Fibroblast of lung (primary cell): ENCODE measurements at places on chromosomes 6 and 20. TPM values are rescaled to one million over a fixed set of nuclear protein-coding genes. Genes with fewer than 3 reads are reported as not detected.
A peak's percentile ranks its signal among the peaks of the same experiment; 100 is the strongest.

GRCh38 chr6:158322724-158323560 is 10.7 kb downstream of the TULP4 start:
- H3K4me3 ChIP-seq = no peak overlapping the region
- H3K36me3 ChIP-seq = no peaks in the 10 kb centered on the region
- peaks cover 8% of the 10 kb centered on the region for H3K4me1 ChIP-seq
- H3K27me3 ChIP-seq = no peaks in the 10 kb centered on the region

GRCh38 chr6:3808759-3809514 is 40.2 kb upstream of the FAM50B start:
- no peaks in the 10 kb centered on the region for H3K27me3 ChIP-seq
- peak; percentile 92 for DNase-seq
- peak overlapping the region; percentile 78 for H3K27ac ChIP-seq
- H3K36me3 ChIP-seq = no peaks in the 10 kb centered on the region

DNA sequence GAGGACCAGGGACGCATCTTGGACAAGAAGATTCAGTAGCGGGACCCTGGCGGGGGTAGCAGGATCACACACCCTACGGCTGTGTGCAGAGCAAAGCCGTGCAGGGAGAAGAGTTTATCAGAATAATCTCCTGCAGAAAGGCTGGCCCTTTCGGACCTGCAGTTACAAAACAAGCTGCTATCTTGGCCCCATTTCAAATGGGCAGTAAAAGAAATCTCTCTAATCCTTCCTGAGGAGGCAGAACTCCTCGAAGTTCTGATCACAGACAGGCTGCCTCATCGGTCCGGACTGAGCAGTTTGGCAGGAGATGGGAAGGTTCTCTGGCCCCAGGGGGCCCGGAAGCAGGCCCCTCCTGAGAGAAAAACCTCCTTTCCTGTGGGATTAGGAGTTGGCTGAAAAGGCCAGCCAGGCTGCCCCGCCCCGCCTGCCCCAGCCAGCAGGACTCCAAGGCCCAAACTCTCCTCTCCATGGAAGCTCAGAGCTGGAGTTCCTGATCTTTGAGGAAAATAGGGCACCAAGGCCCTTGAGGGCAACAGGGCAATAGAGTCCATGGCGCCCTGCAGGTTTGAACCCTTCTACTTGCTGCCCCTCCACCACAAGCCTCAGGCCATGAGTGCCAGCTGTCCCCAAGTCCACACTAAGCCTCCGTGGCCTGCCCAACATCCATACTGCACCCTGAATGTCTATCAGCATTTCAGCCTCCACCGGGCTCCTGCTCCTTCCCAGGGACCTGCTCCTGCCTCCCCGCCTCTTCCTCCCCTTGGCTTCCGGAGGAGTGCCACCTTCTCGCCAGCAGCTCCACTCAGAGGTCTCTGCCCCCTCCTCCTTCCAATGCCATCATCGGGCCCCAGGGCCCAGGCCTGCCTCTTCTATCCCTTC is 141.3 kb downstream of the PREX1 start:
- no peak overlapping the region for H3K4me3 ChIP-seq
- no peaks in the 10 kb centered on the region for H3K27me3 ChIP-seq
- H3K27ac ChIP-seq = no peak overlapping the region
- H3K36me3 ChIP-seq = no peaks in the 10 kb centered on the region
- peak; percentile 50 for DNase-seq
- peaks cover 29% of the 10 kb centered on the region for H3K4me1 ChIP-seq

TREML2 gene
- total RNA-seq = not detected in 2 replicates

DLK2 gene
- under 0.01 and 0.17 TPM in 2 replicates for total RNA-seq

MSH5 gene
- 2.3 and 4.3 TPM in 2 replicates for total RNA-seq

- no peak for DNase-seq
- no peak overlapping the region for H3K4me3 ChIP-seq
- no peaks in the 10 kb centered on the region for H3K4me1 ChIP-seq
- H3K27ac ChIP-seq = no peak overlapping the region
- H3K36me3 ChIP-seq = no peaks in the 10 kb centered on the region
- peaks cover 8% of the 10 kb centered on the region for H3K27me3 ChIP-seq
These were observed 35.4 kb downstream of the PIM1 start for GRCh38 chr6:37205175-37205996.

ARMH2 gene
- total RNA-seq = not detected in 2 replicates

SIRPD gene
- total RNA-seq = not detected in 2 replicates

- H3K4me1 ChIP-seq = no peaks in the 10 kb centered on the region
- H3K36me3 ChIP-seq = no peaks in the 10 kb centered on the region
- no peak overlapping the region for H3K27ac ChIP-seq
- H3K27me3 ChIP-seq = no peaks in the 10 kb centered on the region
- H3K4me3 ChIP-seq = no peak overlapping the region
These were observed 348.3 kb upstream of the ZFP64 start for GRCh38 chr20:52539891-52540290.

- H3K27me3 ChIP-seq = no peaks in the 10 kb centered on the region
- H3K36me3 ChIP-seq = no peaks in the 10 kb centered on the region
- no peak overlapping the region for H3K27ac ChIP-seq
- no peaks in the 10 kb centered on the region for H3K4me1 ChIP-seq
These were observed 183.1 kb downstream of the UBE3D start for GRCh38 chr6:82882363-82883023.

- no peaks in the 10 kb centered on the region for H3K27me3 ChIP-seq
- H3K4me1 ChIP-seq = peaks cover 27% of the 10 kb centered on the region
- H3K27ac ChIP-seq = peak overlapping the region; percentile 100
- no peaks in the 10 kb centered on the region for H3K36me3 ChIP-seq
- peak; percentile 43 for DNase-seq
These were observed 23.9 kb upstream of the TOP1 start for GRCh38 chr20:41004531-41005360.

COL21A1 gene
- total RNA-seq = 2.3 and 6.9 TPM in 2 replicates

DNA sequence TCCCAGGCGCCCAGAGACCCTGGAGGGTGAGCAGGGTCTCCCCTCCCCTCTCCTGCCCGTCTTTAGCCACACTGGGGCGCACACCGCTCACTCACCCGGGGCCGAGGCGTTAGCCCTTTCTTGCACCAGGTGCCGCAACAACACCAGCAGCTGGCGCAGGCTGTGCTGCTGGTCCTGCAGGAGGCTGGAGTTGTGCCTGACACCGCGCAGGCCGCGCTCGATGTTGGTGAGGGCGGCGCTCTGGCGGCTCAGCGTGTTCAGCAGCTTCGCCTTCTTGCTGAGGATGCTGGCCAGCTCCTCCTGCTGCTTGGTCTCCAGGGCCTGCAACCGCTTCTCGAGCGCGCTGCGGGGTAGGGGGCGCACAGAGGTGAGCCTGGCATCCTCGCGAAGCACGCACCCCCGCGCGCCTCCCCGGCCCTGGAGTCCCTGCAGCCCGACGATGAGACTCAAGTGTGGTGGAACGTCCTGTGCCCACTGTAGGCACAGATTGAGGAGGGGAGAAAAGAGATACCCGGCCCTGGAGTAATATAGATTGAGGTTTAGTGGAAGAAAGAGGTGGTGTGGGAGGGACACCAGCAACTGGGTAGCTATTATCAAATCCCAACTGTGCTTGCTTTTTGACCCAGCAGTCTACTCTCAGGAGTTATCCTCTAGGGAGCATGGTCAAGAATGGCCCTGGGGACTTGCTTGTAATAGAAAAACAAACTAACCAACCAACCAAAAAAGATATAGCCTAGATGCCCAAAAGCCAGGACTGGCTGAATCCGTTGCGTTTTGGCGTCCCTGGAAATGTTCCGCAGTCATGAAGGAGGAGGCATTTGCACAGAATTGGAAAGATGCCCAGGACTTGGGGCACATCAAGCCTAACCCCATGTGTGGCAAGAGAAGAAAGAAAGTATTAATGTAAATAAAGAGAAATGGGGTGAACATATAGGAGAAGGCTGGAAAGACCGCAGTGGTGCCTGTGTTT is 30.9 kb downstream of the ANGPT4 start:
- H3K4me3 ChIP-seq = no peak overlapping the region
- no peaks in the 10 kb centered on the region for H3K27me3 ChIP-seq
- no peak overlapping the region for H3K27ac ChIP-seq
- peak; percentile 19 for DNase-seq
- H3K4me1 ChIP-seq = peaks cover 2% of the 10 kb centered on the region

GRCh38 chr6:166623318-166623717 is 3.7 kb downstream of the RPS6KA2 start:
- peak; percentile 52 for DNase-seq
- peak overlapping the region; percentile 5 for H3K4me3 ChIP-seq

DNA sequence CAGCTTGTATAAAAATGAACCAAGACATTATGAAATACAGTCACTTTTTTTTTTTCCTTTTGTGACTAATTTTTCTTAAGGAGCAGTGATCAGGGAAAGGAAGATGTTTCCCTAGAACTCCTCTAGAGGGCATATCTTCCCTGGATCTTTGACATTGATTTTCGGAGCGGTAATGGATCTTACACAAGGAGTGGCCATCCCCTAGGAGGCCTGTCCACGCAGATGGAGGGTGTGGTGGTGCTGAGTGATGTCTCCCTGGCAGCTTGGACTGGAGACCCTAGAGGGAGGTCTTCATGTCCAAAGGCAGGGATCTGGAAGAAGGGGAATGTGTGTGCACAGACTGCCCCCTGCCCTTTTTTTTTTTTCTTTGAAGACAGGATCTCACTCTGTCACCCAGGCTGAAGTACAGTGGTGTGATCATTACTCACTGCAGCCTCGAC is 7.0 kb upstream of the KIFC1 start:
- H3K4me3 ChIP-seq = no peak overlapping the region
- DNase-seq = peak; percentile 63
- H3K4me1 ChIP-seq = no peaks in the 10 kb centered on the region

- H3K4me3 ChIP-seq = no peak overlapping the region
- no peak overlapping the region for H3K27ac ChIP-seq
- H3K4me1 ChIP-seq = no peaks in the 10 kb centered on the region
- no peaks in the 10 kb centered on the region for H3K27me3 ChIP-seq
- H3K36me3 ChIP-seq = no peaks in the 10 kb centered on the region
These were observed 708.4 kb downstream of the CD109 start for GRCh38 chr6:74404366-74404765.

DNA sequence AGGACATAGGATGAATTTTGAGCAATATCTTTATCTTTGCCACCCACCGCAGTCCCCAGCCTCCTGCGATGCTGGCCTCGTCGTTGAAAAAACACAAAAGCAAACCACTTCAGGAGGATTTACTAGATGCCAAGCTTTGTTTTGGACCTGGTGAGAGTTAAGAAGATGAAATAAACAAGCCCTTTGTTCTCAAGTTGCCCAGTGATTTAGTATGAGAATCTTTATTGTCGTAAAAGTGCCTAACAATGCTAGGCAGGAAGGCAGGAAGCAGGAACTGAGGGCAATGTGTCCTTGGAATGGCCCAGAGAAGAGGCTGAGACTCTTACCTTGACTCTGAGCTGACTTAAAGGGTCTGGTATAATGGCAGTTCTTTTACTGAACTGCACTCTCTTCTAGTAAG is 116.0 kb downstream of the TRMT11 start:
- DNase-seq = no peak
- no peaks in the 10 kb centered on the region for H3K27me3 ChIP-seq
- H3K4me1 ChIP-seq = no peaks in the 10 kb centered on the region

- H3K4me1 ChIP-seq = no peaks in the 10 kb centered on the region
- H3K36me3 ChIP-seq = no peaks in the 10 kb centered on the region
- no peak overlapping the region for H3K27ac ChIP-seq
- no peak overlapping the region for H3K4me3 ChIP-seq
- no peak for DNase-seq
These were observed 420.4 kb downstream of the CDH26 start for GRCh38 chr20:60378620-60379019.

RBM38 gene
- total RNA-seq = 7.9 and 8.5 TPM in 2 replicates

- no peaks in the 10 kb centered on the region for H3K27me3 ChIP-seq
- DNase-seq = no peak
- peaks cover 9% of the 10 kb centered on the region for H3K36me3 ChIP-seq
- no peak overlapping the region for H3K27ac ChIP-seq
- no peaks in the 10 kb centered on the region for H3K4me1 ChIP-seq
These were observed 25.5 kb upstream of the SMIM26 start for GRCh38 chr20:18541741-18542140.
